ENCODE measurements at places on chromosomes 7 and 10.

GRCh38 chr10:22043327-22043633 lies 39.8 kb upstream of the DNAJC1 start:
- DNase-seq: no peak

- no peak for DNase-seq
These were observed 67.3 kb upstream of the KLF6 start for GRCh38 chr10:3852147-3852904.

DNA sequence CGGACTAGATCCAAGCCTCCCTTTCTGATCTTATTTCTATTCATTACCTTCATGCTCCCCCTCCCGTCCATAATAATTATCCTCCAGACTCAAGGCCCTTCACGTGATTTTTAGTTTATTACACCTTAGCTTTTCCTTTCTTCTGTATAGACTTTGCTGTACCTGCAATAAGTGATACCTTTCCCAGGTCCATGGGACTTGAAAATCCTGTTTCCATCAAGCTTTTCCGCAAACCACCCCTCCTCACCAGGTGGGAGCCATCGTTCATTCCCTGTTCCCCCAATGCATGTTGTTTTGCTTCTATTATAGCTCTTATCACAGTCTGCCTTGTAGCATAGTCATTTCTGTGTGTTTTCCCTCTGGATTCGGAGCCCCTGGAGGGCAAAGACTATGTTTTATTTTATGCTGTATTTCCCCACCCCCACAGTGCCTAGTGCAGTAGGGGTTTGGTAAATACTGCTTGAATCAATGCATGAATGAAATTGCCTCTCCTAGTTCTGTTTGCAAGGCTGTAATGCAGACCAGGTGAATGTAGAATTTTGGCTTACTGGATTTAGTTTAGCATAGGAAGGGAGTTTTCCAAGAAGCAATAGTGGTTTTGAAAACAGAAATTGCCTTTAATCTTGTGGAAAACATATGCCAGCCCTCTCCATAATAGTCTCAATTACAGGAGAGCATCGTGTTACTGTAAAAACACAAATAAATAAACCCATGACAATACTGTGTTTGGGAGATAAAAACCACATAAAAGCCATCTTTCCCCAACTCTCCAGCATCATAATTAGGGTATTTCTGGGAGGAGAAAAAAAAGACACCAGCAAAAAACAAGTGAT lies 213.4 kb downstream of the AUTS2 start:
- no peak for DNase-seq

DNA sequence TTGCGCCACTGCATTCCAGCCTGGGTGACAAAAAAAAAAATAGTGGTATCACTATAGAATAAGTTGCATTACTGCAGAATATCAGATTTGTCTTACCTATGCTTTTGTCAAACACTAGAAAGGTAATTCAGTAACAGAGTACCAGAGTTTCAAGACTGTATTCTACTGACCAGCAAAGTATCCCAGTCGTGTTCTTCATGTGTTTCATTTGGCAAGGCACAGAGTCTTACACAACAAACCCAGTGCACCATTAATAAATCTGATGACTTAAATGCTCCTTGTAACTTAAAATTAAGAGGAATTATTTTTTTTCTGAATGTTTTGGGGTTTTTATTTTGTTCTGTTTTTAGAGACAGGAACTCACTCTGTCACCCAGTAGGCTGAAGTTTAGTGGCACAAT lies 34.4 kb upstream of the PBLD start:
- DNase-seq: no peak

- no peak for DNase-seq
These were observed 33.2 kb downstream of the TBATA start for GRCh38 chr10:70751991-70752390.

DNA sequence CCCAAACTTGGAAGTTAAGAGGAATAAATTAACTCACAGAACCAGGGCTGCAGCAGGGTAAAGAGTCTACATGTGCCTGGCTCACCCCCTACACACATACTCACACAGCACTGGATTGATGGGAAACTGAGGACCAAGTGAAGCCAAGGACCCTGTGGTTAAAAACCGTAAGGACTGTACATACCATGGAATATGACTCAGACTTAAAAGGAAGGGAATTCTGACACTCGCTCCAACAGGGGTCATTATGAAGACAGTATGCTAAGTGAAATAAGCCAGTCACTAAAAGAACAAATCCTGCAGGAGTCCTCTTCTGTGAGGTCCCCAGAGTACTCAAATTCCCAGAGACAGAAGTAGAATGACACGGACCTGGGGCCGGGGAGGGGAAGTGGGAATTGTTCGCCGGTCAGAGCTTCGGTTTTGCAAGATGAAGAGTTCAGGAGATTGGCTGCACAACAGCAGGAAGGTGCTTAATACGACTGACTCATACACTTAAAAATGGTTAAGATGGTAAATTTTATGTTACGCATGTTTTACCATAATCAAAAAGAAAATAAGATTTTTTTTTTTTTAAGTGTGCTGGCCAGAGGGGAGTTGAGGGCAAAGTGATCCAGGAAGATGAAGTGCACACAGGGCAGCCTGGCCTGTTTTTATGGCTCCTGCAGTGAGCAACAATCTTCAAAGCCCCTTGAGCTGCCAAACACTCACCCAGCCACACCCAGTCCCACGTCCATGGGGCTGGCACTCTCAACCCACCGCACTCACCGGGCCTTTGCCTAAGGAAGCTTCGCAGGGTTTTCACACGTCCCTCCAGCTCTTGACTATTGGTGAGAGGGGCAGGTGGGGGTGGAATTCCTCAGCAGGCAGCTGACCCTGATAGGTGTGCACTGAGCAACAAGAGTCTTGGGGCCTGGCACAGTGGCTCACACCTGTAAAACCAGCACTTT lies 26.4 kb downstream of the DRGX start:
- DNase-seq: no peak

DNA sequence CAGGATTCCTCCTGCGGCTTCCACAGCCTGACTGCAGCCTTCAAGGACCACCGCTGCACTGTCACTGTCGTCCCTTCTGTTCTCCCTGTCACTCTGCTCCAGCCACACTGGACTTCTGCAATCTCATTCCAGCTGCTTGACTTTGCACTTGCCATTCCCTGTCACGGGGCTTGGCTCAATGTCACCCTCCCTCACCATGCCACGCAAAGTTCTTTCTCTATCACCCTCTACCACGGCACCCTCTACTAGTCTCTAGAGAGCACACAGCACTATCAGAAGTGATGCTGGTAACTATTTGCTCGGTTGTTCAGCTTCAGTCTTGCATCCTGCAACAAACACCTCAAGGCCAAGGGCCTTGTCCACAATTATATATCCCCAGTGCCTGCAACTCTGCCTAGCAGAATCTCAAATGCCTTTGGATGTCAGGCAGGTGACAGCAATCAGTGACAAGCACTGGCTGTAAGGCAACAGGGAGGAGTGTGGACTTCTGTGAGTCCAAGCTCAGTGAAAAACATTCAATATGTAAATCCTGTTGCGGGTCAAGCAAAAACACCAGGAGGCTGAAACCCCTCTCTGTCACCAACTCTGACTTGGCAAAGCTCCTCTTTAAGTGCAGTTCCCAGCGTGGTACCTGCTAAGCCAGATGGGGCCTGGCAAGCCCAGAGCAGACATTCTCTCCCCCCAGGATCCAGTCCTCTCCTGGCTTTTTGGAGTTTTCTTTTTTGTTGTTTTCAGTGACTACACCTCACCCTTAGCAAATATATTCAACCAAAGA lies 259.9 kb downstream of the FGFR2 start:
- DNase-seq: no peak

DNA sequence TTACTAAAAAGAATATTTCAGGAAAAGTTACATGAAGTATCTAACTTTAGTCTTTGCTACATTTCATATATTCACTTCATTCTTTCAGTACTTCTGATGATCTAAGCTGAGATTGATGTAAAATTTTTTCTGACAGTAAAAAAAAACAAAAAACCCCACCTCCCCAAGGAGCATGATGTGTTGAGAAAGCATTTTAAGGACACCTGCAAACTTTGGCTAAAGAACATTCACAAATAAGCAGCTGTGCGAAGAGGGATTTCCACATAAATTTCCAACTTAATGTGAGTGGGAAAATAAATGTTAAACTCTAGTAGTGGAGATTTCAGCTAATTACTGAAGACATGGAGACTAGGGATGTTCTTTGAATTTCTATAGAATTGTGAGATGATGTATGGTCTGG lies 35.5 kb downstream of the DLD start:
- DNase-seq: no peak

GRCh38 chr10:17729630-17730029 lies 22.4 kb upstream of the TMEM236 start:
- no peak for DNase-seq

DNA sequence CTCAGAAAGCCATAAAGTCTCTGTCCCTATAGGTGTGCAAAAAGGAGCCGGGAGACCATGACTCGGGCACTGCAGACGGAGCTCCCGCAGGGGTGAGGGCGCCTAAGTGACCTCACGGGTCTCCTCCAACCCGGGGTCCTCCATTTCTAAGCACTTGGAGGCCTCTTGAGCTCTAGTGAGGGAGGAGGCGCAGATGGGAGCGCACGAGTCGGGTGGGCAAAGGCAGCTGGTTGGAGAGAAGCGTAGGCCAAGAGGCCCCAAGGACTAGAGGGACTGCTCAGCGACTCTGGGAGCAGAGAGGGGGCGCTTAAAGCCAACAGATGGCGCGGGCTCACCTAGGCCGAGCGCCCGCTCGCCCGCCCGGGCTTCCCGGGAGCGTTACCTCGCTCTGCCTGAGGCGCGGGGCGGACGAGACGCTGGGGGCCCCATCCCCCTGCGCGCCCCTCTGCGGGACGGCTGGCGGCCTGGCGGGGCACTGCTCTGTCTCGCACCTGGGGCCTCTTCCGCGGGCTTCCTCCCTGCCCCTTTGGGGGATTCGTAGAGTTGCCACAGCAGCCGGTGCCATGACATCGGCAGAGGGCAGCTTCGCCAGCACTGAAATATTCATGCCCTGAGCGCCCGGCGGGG lies 523 bp upstream of the CDH23 start:
- no peak for DNase-seq
